ENCODE measurements at places on chromosomes 11 and 22.

DNA sequence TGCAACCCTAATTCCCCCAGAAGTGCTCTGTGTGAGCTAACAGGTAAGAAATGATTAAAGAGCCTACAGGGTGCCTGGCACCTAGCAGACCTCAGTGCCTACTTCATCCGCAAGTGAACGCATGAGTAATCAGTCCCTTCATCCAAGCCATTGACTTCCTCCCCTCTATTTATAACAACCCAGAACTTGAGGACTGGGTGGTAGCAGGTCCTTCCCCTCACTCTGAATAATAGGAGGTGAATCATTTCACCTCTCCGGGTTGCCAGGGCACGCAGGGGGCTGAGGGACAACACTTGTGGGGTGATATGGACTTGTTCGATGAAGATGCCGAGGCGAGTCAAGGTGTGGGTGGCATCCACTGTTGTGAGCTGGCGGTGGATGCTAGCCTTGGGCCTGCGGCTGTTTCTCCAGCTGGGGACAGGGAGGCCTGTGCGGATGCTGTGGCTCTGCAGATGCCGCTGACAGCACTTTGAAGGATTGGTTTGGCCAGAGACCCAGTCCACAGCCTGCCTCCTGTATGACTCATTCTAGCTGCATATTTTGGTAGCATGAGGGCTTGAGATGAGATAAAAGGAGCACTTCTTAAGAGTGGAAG lies 11.7 kb upstream of the SORL1-AS1 start:
- DNase-seq, result peak; percentile 79

DNA sequence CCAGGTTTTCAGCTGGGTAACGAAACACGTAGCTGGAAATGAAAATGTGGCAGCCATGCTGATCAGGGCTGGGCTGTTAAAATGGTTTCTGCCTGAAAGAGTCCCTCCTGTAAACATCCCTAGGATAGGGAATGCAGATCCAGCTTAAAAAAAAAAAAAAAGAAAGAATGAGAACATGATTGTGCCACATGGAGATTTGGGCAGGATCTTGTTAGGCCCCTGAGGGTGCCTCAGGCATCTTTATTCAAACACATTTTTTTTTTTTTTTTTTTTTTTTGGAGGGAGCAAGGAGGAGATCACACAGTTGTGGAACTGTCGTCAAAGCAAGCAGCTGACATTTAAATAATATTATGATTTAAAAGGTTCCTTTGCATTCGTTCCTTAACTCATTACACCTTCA lies 900.3 kb downstream of the OPCML start:
- no peak for DNase-seq

- peak; percentile 77 for DNase-seq
Measured at GRCh38 chr11:76700177-76701100, 29.9 kb upstream of the LRRC32 start.

- DNase-seq, result no peak
Measured at GRCh38 chr22:27148886-27149470, 491.6 kb downstream of the MIAT start.

- no peak for DNase-seq
Measured at GRCh38 chr11:90997241-90997640, 774.4 kb upstream of the CHORDC1 start.

Data from non-pigmented ciliary epithelial cell (primary cell).